ENCODE measurements at places on chromosomes 7 and 10. TPM values are rescaled to one million over a fixed set of nuclear protein-coding genes. Genes with fewer than 3 reads are reported as not detected.

DNA sequence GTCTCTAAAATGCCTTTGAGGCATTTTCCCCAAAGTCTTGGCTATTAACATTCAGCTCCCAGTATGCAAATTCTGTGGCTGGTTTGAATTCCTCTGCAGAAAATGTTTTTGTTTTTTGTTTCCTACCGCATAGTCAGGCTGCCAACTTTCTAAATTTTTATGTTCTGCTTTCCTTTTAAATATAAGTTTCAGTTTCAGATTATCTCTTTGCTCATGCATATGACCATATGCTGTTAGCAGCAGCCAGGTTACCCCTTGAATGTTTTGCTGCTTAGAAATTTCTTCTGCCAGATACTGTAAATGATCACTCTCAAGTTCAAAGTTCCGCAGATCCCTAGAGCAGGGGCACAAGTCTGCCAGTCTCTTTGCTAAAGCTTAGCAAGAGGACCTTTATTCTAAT, 96.9 kb downstream of the PLPP4 start:
- H3K4me3 ChIP-seq, result no peak overlapping the region
- no peaks in the 10 kb centered on the region for H3K27me3 ChIP-seq
- peaks cover 4% of the 10 kb centered on the region for H3K36me3 ChIP-seq
- no peak for DNase-seq
- no peak overlapping the region for H3K27ac ChIP-seq
- H3K4me1 ChIP-seq, result peaks cover 12% of the 10 kb centered on the region

- H3K4me1 ChIP-seq, result peaks cover 6% of the 10 kb centered on the region
- H3K36me3 ChIP-seq, result no peaks in the 10 kb centered on the region
- H3K4me3 ChIP-seq, result no peak overlapping the region
- no peaks in the 10 kb centered on the region for H3K27me3 ChIP-seq
These were observed 152.4 kb upstream of the LAMB4 start for GRCh38 chr7:108282427-108282996.

Gene PON3
- total RNA-seq, result not detected

DNA sequence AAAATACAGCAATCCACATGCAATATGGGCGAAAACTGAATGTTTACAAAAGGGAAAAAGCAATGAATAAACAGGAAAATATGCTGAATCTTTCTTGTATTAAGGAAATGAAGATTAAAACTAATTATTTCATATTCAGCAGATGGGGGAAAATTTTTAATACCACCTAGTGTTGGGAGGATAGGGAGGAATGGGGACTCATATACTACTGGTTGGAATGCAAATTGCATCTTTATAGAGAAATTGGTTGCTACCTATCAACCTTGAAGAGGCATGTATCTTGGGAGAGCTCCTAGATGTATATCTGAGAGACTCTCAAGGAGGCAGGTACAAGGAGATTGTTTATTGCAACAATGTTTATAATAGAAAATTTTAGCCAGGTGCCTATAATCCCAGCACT, 101.4 kb downstream of the CREM start:
- no peak for DNase-seq
- H3K27me3 ChIP-seq, result no peaks in the 10 kb centered on the region
- H3K36me3 ChIP-seq, result no peaks in the 10 kb centered on the region
- no peaks in the 10 kb centered on the region for H3K4me1 ChIP-seq

Gene SPDYE6
- not detected for total RNA-seq

GRCh38 chr10:132194726-132195125, 8.0 kb downstream of the DPYSL4 start:
- H3K27ac ChIP-seq, result no peak overlapping the region
- no peak for DNase-seq
- H3K27me3 ChIP-seq, result no peaks in the 10 kb centered on the region
- H3K4me1 ChIP-seq, result no peaks in the 10 kb centered on the region
- H3K4me3 ChIP-seq, result no peak overlapping the region

Gene CELF2
- total RNA-seq, result 65.0 TPM

Gene TMEM225B
- total RNA-seq, result 0.43 TPM

GRCh38 chr7:88566162-88566729, 193.3 kb upstream of the ZNF804B start:
- no peak overlapping the region for H3K27ac ChIP-seq
- H3K4me3 ChIP-seq, result no peak overlapping the region
- no peaks in the 10 kb centered on the region for H3K27me3 ChIP-seq
- H3K36me3 ChIP-seq, result no peaks in the 10 kb centered on the region
- DNase-seq, result no peak

Gene ZNRF2
- 9.2 TPM for total RNA-seq

DNA sequence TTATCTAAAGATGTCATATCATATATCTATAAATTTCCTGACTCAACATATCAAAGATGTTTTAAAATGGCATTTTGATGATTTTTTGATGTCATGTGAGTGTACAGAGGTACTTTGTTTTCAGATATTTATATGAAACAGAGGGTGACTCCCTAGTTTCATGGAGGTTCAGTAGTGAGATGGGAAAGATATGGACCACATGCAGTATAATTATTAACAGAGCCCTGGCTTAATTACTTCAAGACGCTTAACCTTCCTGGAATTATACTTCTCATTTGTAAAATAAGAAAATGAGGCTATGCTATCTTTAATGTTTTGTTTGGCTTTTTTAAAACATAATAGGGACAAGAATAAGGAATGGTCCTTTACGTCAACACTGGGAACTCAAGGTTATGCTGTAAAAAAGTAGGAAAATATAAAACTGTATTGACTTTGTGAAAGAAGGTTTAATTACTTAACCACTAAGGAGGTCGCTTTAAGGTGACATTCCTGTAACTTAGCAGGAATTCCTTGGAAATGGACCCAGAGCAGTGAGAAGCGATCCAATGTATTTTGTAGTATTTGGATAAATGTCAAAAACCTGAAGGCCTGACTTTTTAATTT, 821.0 kb upstream of the IGFBP3 start:
- no peaks in the 10 kb centered on the region for H3K27me3 ChIP-seq
- H3K36me3 ChIP-seq, result no peaks in the 10 kb centered on the region
- no peak overlapping the region for H3K4me3 ChIP-seq
- no peak overlapping the region for H3K27ac ChIP-seq
- peaks cover 6% of the 10 kb centered on the region for H3K4me1 ChIP-seq

DNA sequence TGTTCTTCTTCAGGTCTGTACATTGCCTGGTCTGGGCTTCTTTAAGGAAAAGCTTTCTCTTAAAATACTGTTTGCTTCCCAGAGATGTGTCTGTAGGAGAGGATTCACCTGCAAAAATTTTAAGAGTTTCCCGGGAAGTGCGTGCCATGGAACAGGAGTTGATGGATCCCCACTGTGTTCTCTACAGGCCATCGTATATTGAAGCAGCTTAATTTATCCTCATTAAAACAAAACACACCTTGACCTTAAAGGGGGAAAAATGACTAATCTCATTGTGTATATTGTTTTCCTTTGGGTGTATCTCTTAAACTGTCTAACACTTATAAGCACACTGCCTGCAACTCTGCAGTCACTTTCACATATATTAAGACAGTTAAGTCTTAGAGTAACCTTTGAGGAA, 111.4 kb downstream of the ST7 start:
- H3K4me1 ChIP-seq, result peaks cover 13% of the 10 kb centered on the region
- no peak for DNase-seq
- H3K36me3 ChIP-seq, result no peaks in the 10 kb centered on the region
- no peak overlapping the region for H3K27ac ChIP-seq

DNA sequence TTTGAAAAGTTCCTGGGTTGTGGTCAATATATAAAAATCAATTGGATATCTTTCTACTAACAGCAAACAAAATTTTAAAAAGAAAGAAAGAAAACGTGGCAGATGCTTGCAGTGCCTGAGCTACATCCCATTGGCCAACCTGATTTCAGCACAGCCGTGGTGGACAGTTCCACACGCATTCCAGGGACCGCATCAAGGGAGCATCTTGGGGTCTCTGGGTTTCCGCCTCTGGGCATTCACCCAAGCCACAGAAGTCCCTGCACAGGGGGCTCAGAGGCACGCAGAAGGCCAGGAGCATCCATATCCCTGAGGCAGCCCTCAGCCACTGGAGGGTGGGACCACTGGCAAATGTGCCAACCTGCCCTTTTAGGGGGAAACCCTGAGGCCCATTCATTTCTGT, 254.5 kb upstream of the RNF32 start:
- DNase-seq, result no peak
- H3K4me1 ChIP-seq, result no peaks in the 10 kb centered on the region
- H3K4me3 ChIP-seq, result no peak overlapping the region
- no peaks in the 10 kb centered on the region for H3K27me3 ChIP-seq

DNA sequence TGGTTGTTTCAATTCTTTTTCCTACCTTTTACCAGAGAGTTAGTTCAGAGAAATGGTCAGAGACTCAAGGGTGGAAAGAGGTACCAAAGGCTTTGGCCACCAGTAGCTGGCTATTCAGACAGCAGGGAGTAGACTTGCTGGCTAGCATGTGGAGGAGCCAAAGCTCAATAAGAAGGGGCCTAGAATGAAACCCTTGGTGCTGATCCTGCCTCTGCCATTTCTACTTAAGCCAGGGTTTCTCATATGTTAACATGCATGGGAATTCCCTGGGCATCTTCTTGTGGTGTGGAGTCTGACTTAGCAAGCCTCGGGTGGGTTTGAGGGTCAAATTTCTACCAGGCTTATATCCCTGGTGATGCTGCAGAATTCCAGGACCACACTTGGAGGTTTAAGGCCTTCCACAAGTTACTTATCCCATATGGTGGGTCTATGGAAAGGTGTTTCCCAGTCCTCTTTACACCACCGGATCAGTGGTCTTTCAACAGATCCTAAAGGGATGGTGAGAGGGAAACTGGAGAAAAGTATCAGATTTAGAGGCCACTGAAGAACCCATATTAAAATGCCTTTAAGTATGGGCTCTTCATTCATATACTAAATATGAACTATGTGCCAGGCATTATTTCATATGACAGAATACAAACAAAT, 3.2 kb downstream of the IL6 start:
- DNase-seq, result no peak
- H3K4me1 ChIP-seq, result peaks cover 45% of the 10 kb centered on the region
- peak overlapping the region; percentile 50 for H3K27ac ChIP-seq
- no peak overlapping the region for H3K4me3 ChIP-seq

Gene ARHGEF35
- total RNA-seq, result 4.4 TPM

Gene ANKRD1
- 913 TPM for total RNA-seq

Data from astrocyte (in vitro differentiated cells and primary cell).